Astrocyte (in vitro differentiated cells and primary cell): ENCODE measurements at places on chromosomes 5 and 9. TPM values are rescaled to one million over a fixed set of nuclear protein-coding genes. Genes with fewer than 3 reads are reported as not detected.
A peak's percentile ranks its signal among the peaks of the same experiment; 100 is the strongest.

GRCh38 chr9:137114613-137115393 lies at the start of gene DPP7:
Gene DPP7 (minus strand): TSS chr9:137114733. CDS start chr9:137114713, 20 bp downstream.
- DNase-seq: no peak

DNA sequence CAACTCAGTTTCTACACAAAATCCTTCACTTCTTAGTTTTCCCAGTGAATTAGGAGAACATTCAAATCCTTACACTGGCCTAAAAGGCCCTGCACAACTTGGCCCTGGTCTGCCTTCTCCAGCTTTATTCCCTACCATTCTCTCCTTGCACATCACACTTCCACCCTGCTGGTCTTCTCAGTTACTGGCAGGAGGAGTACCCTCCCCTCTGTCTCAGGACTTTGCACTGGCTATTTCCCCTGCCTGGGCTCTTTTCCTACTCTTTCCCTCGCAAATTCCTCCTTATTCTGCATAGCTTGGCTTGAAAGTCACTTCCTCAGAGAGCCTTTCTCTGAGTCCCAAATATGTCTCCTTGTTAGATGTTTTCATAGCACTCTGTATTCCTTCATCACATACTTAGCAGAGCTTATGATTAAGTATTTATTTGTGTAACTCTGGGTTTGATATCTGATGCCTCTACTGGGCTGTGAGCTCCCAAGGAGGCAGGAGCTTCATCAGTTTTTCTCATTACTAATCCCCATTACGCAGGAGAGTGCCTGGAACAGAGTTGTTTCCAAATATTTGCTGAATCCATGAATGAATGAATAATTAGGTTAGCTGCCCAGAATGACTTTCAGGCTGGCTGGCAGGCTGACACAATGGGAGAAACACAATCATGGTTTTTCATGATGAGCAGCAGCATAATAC lies 159.8 kb upstream of the KLF9 start:
- peak; percentile 89 for DNase-seq

DNA sequence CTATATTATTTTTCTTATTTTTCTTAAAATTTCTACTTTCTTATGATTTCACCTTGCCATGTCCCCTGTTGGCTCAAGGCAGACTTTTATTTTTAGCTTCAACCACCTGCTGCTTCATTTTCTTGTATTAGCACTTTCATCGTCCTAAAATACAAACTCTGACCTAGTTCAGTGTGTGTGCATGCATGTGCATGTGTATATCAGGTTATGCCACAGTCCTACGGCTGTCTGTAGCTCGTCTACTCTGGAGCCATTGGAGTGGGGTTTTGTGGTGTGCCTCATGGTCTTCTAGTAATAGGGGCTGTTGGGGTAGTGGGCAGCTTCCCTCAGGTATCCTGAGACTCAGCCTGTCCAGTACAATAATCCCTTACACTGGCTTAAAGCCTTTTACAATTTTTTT lies 13.4 kb upstream of the SPINK1 start:
- DNase-seq: no peak

- peak; percentile 35 for DNase-seq
These were observed 734 bp downstream of the KIF27 start for GRCh38 chr9:83920469-83920926.

GRCh38 chr9:79673614-79674013 lies 101.8 kb downstream of the TLE4 start:
- no peak for DNase-seq

GRCh38 chr9:15433191-15433590 lies 10.5 kb downstream of the SNAPC3 start:
- no peak for DNase-seq

DNA sequence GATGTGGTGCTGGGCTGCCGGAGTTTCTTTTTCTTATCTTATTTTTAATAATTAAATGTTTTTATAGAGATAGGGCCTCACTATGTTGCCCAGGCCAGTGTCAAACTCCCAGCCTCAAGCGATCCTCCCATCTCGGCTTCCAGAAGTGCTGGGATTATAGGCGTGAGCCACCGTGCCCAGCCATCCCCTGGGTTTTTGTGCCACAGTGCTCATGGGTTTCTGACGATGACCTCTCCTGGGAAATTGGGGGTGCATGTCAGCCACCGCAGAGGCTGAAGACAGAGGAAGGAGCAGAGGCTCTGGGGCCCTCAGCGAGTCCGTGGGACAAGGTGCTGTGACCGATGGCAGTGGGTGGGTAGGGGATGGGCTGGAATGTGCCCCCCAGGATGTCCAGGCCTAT lies 14.4 kb downstream of the GPSM1 start:
- DNase-seq: no peak

- DNase-seq: no peak
These were observed 113.1 kb downstream of the KDM4C start for GRCh38 chr9:6870650-6871477.

GRCh38 chr5:50969151-50970031 lies 303.0 kb downstream of the PARP8 start:
- no peak for DNase-seq

DNA sequence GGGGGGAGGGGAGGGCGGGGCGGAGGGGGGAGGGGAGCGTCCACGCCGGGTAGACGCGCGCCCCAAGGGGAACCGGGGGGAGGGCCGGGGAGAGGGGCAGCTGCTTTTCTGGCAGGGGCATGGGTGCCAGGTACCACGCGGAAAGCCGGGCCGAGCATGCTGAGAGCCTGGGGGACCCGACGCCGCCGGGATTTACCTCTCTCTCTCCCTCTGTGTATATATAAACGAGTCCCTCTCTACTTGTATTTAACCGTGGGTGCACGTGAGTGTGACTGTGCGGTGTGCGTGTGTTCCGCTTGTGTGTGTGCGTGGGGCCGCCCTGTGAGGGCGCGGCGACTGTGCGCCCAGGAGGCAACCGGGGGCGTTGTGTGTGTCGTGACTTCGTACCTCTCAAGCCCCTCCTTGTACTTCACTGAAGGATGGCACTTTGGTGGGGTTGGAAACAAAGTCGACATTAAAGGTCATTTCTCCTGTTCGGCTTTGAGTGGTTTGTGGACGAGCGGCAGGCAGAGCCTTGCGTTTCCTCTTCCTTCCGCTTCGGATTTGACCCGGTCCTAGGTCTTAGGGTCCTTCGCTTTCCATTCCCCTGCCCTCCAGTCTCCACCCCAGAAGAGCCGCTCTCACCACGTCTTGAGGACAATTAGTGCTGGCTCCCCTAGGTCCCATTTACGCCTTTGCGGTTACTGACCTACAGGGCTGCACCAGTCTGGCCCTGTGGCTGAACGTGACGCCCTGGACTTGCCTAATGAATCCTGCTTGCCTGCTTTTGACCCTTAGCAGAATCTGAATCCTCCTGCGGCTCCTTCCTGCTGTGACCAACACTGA lies 36.2 kb upstream of the TTC1 start:
- no peak for DNase-seq

GRCh38 chr9:37920471-37921167 lies 16.7 kb upstream of the SLC25A51 start:
- DNase-seq: no peak

GRCh38 chr5:126544087-126544740 lies 50.8 kb downstream of the ALDH7A1 start:
- DNase-seq: no peak

DNA sequence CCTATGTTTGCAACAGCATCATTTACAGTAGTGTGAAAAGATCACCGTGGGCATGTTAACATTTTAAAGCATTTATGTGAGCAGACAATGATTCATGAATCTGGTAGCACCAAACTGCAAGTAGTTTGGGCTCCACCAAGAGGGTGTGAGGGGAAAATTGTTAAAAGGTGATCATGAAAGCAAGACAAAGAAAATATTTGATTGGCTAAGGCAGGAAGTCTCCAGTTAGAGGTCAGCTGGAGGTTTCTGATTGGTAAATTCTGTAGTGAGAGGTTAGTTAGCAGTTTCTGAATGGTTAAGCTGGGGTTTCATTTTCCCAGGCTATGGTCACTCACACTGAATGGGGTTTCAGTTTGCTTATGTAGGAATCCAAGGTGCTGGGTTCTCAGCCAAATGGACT lies 13.5 kb upstream of the DRD1 start:
- DNase-seq: no peak

- no peak for DNase-seq
These were observed 940.7 kb downstream of the CDH18 start for GRCh38 chr5:19047277-19047676.

DNA sequence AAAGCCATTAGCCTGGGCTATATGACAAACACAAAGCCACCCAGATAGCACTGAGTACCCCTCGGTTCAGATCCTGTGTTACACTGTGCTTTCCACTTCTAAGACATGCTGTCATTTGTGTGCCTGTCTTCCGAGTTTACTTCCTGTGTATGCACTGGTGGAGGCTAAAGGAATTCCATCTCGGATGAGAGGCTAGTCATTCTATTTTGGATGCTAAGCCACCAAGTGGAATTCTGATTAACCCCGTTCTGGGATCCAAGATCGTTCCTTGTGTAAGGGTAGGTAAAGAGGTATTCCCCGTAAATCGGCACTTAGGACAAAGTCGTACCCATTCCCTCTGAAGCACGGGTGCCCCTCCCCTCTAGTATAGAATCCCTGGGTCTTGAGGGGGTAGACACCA lies 8.7 kb downstream of the PROP1 start:
- DNase-seq: no peak

- no peak for DNase-seq
These were observed 54.2 kb upstream of the HSPA9 start for GRCh38 chr5:138629392-138629791.

DNA sequence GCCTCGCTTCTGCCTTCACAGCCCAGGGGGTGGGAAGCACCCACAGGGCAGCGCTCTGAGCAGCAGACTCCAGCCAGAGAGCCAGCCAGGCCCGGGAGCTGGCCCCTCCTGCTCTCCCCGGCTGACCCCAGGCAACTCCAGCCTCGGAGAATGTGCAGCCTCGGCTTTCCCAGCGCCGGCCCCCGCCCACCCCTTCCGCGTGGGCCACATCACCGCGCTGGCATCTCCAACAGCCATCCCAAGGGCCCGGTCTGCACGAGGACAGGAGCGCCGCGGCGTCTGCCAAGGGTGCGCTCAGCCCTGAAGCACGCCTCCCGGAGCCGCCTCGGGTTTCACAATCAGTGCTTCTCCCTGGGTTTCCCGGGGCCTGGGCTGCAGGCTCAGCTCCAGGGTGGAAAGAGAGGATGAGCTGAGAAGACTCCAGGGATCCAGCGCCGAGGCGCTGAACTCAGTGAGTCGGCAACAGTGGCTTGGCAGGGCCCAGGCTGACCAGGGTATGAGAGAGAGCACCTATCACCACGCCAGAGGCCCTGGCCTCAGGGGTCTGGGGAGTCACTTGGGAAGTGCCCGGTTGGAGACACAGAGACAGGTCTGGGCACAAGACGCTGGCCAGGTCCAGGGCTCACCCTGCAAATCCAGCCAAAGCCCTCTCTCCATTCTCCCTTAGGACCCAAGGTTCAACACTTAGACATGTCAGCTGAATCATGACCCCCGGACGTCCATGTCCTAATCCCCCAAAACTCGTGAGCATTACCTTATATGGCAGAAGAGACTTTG lies 79.6 kb downstream of the ADAMTS2 start:
- DNase-seq: peak; percentile 97

The HTR4 gene
- total RNA-seq: not detected in 2 replicates

The PCDHB6 gene
- 0.50 and 0.70 TPM in 2 replicates for total RNA-seq

The F2RL2 gene
- 23.4 and 26.0 TPM in 2 replicates for total RNA-seq

The PCDHA13 gene
- 1.2 and 1.7 TPM in 2 replicates for total RNA-seq

The RNF183 gene
- total RNA-seq: not detected in 2 replicates

The PCA3 gene
- not detected in 2 replicates for total RNA-seq

The NOXA1 gene
- 0.50 and 0.84 TPM in 2 replicates for total RNA-seq

The SPATA31C1 gene
- not detected in 2 replicates for total RNA-seq
